ENCODE measurements at places on chromosomes 13 and 19.

- no peak for DNase-seq
These were observed 89.4 kb downstream of the STK24 start for GRCh38 chr13:98487522-98487921.

- DNase-seq: peak; percentile 70
These were observed 58.3 kb downstream of the KLF2 start for GRCh38 chr19:16382775-16383543.

DNA sequence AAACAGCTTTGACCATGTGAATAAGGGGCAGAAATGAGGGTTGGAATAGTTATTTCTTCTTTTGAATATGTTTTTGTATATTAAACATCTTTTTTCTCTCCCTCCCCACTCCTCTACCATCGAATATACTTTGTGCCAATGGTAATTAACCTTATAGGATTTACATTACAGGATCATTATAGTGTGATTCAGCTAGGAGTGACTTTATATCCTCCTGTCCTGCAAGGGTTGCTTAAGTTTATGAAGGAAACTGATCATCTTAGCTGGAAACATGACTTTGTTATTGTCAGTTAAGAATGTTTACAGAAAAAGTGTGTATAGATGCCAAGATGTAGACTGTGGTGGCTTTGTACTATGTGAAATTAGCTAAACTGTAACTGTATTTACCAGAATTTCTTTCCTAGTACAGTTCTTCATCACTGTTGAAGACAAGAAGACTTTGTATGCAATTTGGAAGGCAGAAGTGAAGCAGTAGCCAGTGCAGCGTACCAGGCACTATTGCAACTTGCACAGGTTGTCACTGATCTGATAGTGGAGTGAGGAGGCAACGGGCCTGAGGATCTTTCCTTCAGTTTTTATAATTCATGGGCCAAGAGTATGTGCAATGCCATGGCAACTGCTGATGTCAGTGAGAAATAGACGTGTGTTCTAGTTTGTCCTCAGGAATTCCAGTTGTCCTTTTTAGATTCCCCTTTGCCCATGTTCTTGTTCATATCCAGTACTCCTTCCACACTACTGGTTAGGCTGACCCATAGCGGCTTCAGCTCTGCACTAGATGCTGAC, 8.2 kb upstream of the PAN3 start:
- no peak for DNase-seq

DNA sequence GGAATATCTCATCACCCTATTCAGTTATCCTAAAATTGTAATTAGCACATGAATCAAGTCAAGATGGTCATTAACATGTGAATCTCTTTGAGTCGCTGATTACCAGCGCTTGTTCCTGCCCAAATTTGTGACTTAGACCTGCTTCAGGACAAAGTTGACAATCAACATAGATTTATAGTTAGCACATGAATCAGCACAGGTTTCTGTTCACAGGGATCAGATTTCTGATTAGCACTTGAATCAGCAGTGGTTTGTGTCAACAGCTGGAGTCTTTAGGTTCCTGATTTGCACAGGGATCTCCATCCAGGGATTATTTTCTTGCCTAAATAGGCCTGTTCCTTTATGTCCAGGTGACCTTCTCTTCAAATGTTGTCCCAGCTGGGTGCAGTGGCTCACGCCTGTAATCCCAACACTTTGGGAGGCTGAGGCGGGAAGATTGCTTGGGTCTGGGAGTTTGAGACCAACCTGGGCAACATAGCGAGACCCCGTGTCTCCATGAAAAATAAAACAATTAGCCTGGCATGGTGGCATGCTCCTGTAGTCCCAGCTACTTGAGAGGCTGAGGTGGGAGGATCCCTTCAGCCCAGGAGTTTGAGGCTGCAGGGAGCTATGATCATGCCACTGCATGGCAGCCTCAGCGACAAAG, 3.8 kb upstream of the LRFN3 start:
- no peak for DNase-seq

- DNase-seq: no peak
These were observed 59.4 kb downstream of the CCNE1 start for GRCh38 chr19:29871143-29871542.

- peak; percentile 79 for DNase-seq
These were observed 7.1 kb upstream of the DPP9 start for GRCh38 chr19:4730740-4731171.

DNA sequence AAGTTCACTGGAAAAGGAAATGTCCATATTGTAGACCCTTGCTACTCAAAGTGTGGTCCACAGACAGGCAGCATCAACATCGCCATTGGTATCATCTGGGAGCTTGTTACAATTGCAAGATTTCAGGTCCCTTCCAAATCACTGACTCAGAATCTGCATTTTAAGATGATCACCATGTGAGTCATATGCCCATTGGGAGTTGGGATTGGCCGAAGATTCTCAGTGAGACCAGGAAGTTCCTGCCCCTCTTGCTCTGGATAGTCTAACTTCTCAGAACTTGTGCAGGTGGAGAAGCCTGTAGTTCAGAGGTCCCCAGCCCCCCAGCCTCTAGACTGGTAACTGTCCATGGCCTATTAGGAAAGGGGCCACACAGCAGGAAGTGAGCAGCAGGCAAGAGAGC, 48.9 kb upstream of the URAD start:
- DNase-seq: no peak

- no peak for DNase-seq
These were observed 76.6 kb downstream of the STOML3 start for GRCh38 chr13:38914070-38914469.

GRCh38 chr13:102236830-102237229, 165.0 kb downstream of the FGF14 start:
- DNase-seq: no peak

GRCh38 chr19:31908080-31908479, 437.3 kb upstream of the ZNF507 start:
- no peak for DNase-seq

- DNase-seq: no peak
These were observed 64.8 kb upstream of the DOCK9 start for GRCh38 chr13:99042521-99043250.

GRCh38 chr19:7366701-7367420, 18.1 kb downstream of the ARHGEF18 start:
- DNase-seq: peak; percentile 10

- DNase-seq: peak; percentile 68
These were observed at the start of gene ADAMTS10 for GRCh38 chr19:8610041-8610935. Gene ADAMTS10 (minus strand): TSS chr19:8610715. CDS start chr19:8605710, 5,005 bp downstream.

DNA sequence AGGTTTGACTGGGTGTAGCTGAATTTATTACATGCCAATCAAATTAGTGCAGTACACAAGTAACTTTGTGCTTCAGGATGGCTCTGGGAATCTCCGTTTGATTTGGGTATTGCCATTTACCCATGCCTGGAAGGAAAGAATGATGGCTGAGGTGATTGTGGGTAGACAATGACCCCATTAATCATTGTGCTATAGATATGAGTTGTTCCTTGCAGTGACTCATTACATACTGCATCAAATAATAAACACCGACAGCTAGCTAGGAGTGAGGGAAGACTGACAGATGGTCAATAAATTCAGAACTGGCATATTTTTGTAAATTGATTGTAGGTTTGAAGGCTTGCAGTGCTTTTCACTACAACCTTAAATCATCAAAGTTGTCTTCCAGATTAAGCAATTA, 1069.5 kb downstream of the DIAPH3 start:
- DNase-seq: no peak

- no peak for DNase-seq
These were observed 57.3 kb upstream of the POMP start for GRCh38 chr13:28601581-28601980.

GRCh38 chr13:26968431-26969341, 202.9 kb downstream of the USP12 start:
- DNase-seq: no peak

GRCh38 chr19:6551607-6552450, 21.0 kb downstream of the TNFSF9 start:
- peak; percentile 69 for DNase-seq

- DNase-seq: no peak
These were observed 508.9 kb upstream of the ARGLU1 start for GRCh38 chr13:107076801-107077200.

DNA sequence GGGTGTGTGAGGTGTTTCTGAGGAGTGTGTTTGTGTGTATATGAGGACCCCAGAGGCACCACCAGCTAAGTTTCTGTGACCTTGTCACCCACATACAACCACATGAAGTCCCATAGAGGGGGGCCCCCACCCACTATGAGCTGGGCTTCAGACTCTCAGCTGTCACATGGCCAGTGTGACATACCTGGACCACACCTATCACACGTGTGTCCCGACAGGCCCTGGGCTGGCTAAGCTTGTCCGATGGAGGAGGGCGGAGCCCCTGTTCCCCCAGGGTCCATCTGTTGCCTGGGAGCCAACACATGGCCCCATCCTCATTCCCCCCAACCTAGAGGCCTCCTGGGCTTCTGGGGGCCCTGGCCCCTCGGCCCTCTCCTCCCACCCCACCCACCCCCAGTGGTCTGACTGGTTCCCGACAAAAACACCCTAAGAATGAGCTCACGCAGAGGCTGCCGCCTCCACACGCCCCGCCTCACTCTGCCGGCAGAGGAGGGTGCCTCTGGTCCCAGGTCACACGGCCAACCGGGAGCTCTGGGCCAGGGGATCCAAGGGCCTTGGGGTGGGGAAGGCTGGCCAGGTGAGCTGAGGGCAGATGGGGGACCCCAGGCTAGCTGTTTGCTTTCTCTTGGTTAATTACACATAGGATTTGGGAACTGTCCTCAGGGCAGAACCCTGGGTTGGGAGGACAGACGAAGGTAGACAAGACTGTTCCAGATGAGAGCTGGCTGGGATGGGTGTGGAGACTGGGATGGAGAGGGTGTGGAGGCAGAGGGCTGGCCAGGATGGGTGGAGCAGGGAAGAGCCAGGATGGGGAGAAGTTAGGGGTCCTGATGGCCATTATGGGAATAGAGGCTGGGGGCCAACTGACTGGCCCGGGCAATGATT, 4.3 kb downstream of the KLC3 start:
- no peak for DNase-seq

DNA sequence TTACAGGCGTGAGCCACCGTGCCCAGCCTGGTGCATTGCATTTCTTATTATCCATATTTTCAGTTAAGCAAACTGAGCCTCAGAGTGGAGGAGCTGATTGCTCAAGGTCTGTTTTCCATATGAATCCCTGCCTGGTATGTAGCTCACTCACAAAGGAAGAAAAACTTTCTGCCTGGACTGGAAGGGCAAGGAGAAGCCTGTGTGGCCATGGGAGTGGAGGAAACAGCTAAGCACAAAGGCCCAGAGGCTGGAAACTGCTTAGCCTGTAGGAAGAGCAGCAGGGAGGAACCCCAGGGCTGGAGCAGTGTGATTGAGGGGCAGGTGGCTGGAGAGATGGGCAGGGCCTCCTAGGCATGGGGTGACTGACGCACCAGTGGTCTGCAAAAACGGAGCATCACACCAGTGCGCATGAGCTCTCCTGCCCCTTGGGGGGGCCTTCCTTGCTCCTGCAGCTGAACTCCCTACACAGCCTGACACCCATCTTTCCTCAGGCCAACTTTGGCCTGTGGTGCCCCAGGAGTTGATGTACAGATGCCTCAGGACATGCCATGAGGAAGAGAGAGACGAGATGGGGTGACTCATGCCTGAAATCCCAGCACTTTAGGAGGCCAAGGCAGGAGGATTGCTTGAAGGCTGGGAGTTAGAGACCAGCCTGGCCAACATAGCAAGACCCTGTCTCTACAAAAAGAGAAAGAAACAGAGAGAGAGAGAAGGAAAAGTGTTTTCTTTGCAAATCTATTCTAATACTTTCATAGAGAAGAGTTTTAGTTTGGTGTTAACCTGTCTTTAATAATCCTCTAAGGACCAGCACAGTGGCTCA, 2.8 kb upstream of the HNRNPM start:
- DNase-seq: no peak

DNA sequence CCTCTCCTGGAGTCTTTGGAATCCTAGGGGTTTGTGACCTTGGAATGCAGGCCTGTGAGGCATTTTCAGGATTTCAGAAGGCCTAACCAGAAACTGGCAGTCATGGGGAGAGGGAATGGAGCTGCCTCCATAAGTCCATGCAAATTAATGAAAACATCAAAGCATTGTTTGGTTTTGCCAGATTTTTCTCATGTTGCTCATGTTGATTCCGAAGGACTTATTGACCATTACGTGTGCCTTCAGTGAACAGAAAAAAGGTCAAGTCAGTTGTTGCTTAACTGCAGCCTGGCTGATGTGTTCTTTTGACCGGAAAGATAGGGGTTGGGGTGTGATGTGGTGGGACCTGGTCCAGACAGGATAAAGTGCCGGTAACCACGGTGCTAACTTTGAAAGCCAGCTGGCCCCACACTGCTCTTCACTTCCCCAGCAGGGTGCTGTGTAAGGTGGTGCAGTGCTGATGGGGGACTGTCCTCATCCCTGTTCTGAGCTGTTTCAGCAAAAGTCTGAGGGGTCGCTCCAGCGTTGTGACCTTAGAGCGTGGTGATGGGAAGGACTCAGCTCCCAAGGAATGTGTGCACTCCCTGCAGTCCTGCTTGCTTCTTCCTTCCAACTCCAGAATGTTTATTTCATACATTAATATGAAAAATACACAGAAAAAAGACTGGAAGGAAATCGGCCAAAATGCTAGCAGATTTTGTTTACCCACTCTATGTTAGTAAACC, 3.5 kb downstream of the RNF113B start:
- no peak for DNase-seq

DNA sequence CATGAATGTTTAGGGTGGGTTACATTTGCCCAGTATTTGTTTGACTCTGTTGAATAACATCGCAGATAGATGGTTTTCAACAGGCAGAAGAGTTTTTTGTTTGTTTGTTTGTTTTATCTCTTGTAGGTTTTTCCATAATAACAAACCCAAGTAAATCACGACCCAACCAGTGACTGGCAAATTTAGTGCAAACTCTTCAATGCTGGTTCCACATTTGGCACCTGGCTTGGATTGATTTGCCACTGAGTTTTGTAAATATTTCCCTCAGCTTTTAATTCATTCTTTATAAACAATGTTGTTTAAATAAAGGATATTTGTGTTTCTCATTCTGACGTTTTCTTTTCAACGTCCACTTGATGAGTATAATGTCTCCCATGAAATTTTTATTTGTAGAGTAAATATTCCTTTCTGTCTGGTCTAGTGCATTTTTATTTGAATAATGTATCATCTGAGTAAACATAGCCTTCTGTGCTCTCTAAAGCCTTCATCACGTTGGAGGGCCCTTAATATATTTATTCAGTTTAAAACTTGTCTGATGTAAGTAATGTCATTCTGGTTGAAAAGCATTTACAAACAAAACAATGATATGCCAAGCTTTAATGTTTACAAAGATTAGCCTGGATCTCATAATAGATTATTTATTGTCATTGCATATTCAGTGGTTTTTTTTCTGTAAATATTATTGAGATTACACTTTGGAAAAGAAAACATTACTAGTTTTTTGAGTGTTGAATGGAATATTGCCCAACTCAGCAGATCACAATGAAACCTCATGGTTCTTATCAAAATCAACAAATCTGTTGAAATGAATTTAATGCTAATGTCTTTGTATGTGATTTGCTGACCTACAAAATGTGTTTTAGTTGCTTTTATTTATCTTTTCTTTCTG, 90.4 kb upstream of the PEG3 start:
- DNase-seq: no peak

- DNase-seq: no peak
These were observed 42.8 kb downstream of the BICRA start for GRCh38 chr19:47651691-47652090.

- no peak for DNase-seq
These were observed 1146.0 kb downstream of the UQCRFS1 start for GRCh38 chr19:28066988-28067387.

Data from CD8-positive, alpha-beta memory T cell (primary cell).